Kasumi-1 (cell line): ENCODE measurements at places on chromosomes 5 and 9.

- no peak for DNase-seq
These were observed 236.5 kb downstream of the DMRTA1 start for GRCh38 chr9:22682961-22683699.

- DNase-seq, result no peak
These were observed 102.0 kb upstream of the NFIB start for GRCh38 chr9:14415947-14416346.

DNA sequence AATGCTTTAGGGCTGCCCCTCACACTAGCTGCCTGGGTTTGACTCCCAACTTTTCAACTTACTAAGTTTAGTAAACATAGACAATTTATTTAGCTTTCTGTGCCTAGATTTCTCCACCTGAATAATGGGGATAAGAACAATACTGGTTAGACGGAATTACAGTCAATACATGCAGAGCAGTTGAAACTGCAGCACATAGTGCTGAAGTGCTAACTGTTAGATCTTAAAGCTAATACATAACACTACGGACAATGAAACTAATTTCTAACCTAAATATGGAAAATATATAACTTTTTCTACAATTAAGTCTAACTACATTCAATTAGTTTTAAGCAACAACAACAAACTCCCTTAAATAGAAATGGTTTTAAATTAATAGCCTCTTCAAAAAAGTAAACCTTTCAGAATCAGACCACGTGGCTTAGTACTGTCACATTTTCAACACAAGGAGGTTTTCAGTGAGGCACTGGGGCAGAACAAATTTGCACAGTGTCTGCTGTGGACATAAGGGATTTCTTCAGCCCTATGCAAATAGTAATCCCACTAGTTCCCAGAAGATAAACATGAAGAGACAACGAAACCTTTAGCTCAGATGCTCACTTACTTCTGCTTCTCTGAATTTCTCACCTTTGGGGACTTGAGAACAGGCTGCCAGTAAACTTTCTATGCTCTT, 293.4 kb downstream of the EDIL3 start:
- DNase-seq, result no peak

- no peak for DNase-seq
These were observed 4.6 kb downstream of the FOXD1 start for GRCh38 chr5:73443829-73444498.

GRCh38 chr5:38556088-38556598, 303 bp downstream of the LIFR start:
- DNase-seq, result no peak

DNA sequence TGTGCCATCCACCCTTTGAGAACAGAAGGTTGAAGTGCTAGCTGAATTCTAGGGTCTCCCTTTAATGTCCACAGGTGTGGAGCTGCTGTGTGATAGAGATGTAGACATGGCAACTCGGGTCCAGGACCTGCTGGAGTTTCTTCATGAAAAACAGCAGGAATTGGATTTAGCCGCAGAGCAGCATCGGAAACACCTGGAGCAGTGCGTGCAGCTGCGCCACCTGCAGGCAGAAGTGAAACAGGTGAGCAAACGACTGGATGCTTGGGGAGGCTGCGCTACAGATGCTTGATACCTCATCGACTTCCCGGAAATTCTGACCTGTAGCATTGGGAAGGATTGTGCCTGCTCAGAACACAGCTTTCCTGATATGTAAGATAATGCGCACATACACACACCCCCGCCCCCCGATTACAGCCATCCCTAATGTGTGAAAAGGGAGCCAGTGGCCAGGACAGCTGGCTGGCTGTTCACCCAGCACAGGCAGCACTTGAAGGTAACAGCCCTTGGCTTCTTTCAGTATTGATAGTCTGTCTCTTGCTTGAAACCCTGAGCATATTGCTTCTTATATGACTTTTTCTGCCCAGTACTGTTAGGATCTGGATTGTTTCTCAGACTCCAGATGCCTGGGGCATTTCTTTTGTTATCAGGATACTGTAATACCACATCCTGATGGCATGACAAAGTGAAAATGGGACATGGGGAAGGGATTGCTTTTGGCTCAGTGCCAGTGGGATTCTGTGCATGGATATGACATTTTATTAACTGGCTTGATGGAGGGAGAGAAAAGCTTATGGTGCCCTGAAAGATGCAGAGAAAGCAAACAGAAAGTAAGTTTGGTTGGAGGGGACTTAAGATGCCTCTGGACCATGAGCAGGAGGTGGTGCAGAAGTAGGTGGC, 216.8 kb upstream of the OTULINL start:
- no peak for DNase-seq

GRCh38 chr5:165127941-165128340, 1622.5 kb downstream of the MAT2B start:
- DNase-seq, result no peak

DNA sequence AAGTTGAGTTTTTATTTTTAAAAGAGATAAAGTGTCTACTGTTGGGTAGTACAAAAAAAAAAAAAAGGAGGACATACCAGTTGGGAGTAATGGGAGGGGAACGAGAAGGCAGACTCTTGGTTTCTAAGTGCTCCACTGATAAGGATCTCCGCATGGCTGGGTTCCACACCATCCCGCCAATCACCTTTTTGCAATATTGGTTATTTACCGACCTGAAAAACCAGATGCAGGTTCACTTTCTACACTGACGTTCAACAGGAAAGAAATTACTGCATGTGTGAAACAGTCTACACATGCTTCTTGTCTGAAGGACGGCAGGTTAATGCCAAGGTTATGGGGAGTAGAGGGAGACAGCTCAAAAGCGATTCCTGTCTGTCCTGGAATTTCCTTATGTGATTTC, 75.5 kb downstream of the PTPN3 start:
- no peak for DNase-seq

- no peak for DNase-seq
These were observed 5.4 kb upstream of the GNE start for GRCh38 chr9:36263683-36264082.

DNA sequence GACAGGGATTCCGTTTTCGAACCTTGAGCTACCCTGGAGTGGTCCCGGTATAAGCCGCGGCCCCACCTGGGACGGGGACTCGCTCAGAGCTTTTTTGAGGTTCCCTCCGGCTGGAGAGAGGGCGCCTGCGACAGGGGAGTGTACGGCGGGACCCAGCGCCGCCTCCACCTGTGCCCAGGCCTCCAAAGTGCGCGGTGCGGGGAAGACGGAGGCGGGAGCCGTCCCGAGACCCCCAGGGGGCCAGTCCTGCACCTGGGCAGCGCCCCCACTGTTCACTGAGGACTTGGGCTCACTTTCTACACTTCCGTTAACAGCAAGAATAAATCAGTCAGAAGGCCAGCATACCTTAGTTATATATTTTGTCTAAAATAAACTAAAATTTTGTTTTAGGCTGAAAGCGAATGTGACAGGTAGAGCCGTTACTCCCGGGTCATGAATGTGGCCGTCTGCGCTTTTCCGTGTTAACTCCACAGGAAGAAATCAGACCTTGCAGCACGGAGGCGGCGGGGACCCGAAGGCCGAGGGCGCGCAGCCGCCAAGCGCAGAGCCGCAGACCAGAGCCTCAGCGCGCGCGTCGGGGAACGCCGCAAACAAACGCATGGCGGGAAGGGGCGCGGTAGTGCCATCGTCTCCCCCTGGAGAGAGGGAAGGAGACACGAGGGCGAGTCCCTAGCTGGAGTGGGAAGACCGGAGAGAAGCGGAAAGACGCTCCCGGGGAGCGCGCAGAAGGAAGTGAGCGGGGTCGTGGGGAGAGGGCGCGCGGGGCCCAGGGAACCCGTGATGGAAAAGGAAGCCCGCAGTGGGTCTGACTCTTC, 14.1 kb downstream of the TRIM7 start:
- no peak for DNase-seq

DNA sequence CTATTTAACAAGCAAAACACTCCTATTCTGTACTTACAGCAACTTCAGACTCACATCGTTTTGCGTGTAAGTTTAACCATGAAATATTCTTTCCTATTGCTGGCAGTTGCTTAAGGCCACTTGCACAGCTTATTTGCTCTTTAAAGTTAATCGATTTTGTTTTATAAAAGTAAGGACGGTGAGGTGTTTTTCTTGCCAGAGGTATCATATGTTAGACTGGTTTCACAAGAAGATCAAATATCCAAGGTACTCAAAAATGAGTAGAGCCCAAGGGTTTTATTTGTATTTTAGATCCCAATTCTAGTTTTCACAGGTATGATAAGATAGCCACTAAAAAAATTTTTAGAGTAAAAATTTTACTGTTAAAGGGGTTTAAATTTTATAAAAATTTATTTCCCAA, 16.2 kb downstream of the CLINT1 start:
- DNase-seq, result no peak

DNA sequence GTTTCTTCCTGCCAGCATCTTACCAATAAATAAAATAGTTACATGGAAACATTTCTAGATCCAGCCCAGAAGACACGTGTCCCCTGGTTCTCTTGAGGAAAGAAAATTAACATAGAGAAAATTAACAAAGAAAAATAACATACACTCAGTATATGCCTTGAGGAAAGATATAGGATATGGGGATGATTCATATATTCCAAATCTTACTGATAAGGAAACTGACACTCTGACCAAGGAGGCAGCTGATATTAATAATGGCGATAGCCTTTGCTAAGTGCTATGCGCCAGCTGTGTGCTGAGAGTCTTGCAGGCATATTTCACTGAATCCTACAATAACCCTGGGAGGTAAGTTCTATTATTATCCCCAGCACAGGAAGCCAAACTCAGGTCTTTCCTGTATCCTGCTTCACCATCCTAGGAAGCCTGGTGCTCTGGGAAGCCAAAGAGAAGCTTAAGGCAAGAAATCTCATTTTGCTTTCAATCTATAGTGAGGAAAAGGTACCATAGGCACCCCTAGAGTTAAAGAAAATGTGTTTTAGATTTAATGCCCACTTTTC, 302.7 kb upstream of the NREP start:
- DNase-seq, result no peak

DNA sequence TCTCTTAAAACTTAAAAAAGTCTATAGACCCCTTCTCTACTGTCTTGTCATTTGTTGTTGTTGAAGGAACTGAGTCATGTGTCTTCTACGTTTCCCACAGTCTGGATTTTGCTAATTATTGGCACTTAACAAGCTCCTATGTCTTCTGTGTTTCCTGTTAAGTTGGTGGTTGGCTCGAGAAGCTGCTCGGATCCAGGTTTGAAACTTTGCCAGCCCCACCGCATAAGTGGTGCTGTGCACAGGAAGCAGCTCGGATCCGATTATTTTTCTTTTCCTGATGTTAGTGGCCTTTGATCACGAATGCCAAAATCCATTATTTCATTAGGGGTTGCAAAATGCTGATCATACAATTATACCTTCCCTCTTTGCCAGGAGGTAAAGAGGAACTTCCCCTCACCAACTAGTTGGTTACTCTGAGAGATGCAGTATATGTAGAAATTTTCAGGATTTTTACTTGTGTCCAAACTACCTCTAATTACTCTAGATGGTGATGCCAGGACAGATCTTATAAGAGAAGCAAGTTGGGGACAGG, 186.5 kb downstream of the NSG2 start:
- no peak for DNase-seq

GRCh38 chr5:73480500-73480899, 17.7 kb upstream of the BTF3 start:
- no peak for DNase-seq

GRCh38 chr9:113617550-113617949, 154.0 kb downstream of the RGS3 start:
- no peak for DNase-seq

GRCh38 chr5:68802430-68802829, 291.4 kb upstream of the SLC30A5 start:
- DNase-seq, result no peak

GRCh38 chr5:165863239-165863638, 2357.8 kb downstream of the MAT2B start:
- no peak for DNase-seq

- DNase-seq, result no peak
These were observed 183.1 kb downstream of the PARP8 start for GRCh38 chr5:50849554-50849953.

DNA sequence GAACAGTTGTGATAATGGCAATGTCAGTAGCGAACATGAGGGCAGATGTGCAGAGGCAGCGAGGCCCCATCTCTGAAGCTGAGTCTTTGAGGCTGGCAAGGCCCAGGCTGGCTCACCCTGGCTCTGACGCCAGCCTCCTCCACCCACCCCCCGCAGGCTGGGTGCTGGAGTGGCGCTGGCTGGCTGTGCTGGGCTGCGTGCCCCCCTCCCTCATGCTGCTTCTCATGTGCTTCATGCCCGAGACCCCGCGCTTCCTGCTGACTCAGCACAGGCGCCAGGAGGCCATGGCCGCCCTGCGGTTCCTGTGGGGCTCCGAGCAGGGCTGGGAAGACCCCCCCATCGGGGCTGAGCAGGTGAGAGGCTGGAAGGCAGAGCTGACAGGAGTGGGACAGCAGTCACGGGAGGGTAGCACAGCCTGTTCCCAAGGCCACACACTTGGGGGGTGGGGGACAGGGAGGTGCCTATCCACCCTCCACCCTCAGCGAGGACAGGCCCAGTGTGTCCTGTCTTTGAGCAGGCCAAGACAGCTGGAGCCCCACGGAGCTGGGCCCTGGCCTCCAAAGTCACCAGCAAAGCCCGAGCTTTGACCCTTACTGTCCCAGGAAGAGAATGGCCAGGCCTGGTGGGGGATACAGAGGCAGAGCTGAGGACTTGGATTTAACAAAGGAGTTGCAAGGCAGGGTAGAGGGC, 5.6 kb downstream of the SLC2A8 start:
- DNase-seq, result no peak

DNA sequence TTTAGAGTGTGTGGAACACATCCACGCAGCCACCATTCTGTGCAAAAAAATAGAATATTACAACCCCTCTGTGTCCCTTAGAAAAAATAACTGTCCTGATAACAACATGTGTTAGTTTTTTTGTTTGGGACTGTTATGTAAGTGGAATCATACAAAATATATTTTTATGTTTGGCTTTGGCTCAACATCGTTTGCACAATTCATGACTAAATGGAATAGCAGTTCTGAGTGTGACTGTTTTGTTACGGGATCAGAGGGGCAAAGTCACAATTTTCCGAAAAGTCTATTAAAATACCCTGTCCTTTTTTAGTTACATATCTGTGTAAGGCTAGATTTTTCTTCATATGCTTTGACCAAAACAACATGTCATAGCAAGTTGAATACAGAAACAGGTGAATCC, 12.8 kb downstream of the MTREX start:
- no peak for DNase-seq

DNA sequence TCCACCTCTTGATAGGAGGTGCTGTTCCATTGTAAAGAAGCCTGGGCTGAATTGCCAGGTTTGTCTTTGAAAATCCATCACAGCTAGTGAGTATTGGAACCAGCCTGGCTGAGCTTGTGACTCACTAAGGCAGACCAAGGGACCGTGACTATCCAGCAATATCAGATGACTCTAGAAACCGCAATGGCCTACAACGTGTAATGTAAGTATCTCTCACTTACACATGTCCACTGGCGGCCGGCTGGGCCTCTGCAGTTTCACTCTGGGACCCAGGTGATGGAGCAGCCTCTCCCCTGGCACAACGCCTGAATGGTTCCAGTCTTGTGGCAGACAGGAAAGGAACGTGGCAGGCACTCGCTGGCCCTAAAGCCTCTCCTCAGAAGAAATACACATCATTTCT, 3.1 kb upstream of the HRH2 start:
- no peak for DNase-seq

- DNase-seq, result no peak
These were observed 445.5 kb downstream of the GABRG2 start for GRCh38 chr5:162512935-162513565.
